NCI-H1694 treated with DMSO at 0.1 percent for 48 hours (cell line): ENCODE measurements at places on chromosomes 16 and 17.

GRCh38 chr17:81000334-81000630 lies 8.6 kb downstream of the CHMP6 start:
- DNase-seq: no peak

GRCh38 chr16:2775765-2776499 lies 1.1 kb downstream of the ELOB start:
- no peak for DNase-seq

- DNase-seq: no peak
Observed at GRCh38 chr16:30896261-30896888, at the start of gene CTF1. Gene CTF1 (plus strand): TSS chr16:30896614. CDS start chr16:30896644, 30 bp downstream.

GRCh38 chr17:49687878-49688491 lies 10.1 kb upstream of the SPOP start:
- no peak for DNase-seq

- no peak for DNase-seq
Observed at GRCh38 chr16:27084307-27085028, 17.7 kb downstream of the C16orf82 start.

DNA sequence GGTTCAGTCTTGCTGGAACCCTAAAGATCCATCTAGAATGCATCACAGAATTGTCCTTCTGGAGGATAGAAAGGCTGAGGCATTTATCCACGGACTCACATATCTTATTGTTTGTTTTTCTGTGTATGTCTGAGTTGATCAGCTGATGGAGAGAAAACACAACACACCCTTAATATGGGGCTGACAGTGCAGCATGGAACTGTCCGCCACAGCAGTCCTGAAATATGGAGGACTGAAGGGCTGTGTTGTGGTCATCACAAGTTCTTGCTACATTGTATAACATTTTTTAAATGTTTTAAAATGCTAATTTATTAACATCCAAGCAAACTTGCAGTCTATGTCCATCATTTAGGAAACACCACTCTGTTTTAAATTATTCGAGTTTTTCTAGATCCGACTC lies 448.9 kb upstream of the ERCC4 start:
- DNase-seq: no peak

GRCh38 chr16:64312980-64313379 lies 808.9 kb downstream of the CDH11 start:
- no peak for DNase-seq

DNA sequence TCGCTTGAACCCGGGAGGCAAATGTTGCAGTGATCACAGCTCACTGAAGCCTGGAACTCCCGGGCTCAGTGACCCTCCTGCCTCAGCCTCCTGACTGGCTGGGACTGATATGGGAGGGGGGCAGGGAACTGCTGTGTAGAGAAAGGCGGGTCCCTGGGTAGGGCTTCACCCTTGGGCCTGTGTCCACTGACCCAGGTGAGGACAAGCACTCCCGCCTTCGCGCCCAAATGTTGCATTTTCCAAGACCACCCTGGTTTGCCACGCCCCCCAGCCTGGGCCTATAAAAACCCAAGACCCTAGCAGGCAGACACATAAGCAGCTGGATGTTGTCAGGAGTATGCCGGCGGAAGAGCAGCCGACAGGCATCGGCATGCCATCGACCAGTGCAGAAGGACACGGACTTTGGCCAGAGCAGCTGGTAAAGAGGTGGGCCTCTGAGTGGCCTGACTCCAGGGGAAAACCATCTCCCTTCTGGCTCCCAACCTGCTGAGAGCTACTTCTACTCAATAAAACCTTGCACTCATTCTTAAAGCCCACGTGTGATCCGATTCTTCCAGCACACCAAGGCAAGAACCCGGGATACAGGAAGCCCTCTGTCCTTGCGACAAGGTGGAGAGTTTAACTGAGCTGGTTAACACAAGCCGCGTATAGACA lies 19.1 kb downstream of the SMYD4 start:
- DNase-seq: no peak

GRCh38 chr17:54771409-54771915 lies 129.2 kb upstream of the TOM1L1 start:
- DNase-seq: no peak

DNA sequence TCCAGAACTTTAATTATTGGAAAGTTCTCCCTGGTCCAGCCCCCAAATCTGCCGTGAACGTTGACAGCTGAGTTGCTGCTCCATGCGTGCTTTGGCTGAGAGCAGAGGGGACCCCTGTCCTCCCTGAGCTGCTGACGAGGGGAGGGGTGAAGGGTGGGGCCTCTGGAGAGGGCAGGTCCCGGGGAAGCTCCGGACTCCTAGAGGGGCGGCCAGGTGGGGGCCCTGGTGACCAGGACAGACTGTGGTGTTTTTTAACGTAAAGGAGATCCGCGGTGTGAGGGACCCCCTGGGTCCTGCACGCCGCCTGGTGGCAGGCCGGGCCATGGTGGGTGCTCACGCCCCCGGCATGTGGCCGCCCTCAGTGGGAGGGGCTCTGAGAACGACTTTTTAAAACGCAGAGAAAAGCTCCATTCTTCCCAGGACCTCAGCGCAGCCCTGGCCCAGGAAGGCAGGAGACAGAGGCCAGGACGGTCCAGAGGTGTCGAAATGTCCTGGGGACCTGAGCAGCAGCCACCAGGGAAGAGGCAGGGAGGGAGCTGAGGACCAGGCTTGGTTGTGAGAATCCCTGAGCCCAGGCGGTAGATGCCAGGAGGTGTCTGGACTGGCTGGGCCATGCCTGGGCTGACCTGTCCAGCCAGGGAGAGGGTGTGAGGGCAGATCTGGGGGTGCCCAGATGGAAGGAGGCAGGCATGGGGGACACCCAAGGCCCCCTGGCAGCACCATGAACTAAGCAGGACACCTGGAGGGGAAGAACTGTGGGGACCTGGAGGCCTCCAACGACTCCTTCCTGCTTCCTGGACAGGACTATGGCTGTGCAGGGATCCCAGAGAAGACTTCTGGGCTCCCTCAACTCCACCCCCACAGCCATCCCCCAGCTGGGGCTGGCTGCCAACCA lies at the start of gene MC1R:
Gene MC1R (plus strand): TSS at position 410 of the 895 bp plus-strand sequence. CDS start 397 bp downstream, at position 807.
- no peak for DNase-seq

DNA sequence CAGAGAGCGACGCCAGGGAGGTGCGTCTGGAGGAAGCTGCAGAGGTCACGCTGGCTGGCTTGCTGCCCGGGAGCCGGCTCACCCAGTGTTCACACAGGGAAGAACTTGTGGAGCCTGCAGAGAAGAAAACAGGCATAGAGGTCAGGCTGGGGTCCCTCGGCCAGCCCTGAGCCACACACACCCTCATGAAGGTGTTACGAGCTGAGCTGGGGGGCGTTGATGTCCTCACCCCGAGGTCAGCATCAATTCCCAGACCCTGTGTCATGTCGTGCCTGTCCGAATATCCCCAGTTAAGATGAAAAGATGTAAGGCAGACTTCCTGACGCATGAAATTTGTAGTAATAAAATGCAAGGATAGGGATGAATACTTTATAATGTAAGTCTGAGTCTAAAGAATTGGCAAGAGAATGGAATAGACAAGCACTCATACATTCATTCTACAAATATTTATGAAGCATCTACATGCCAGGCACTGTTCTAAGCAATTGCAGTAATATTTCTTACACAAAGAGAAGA lies 77.1 kb downstream of the USP31 start:
- DNase-seq: no peak
